ENCODE measurements at places on chromosomes 5 and 9.

DNA sequence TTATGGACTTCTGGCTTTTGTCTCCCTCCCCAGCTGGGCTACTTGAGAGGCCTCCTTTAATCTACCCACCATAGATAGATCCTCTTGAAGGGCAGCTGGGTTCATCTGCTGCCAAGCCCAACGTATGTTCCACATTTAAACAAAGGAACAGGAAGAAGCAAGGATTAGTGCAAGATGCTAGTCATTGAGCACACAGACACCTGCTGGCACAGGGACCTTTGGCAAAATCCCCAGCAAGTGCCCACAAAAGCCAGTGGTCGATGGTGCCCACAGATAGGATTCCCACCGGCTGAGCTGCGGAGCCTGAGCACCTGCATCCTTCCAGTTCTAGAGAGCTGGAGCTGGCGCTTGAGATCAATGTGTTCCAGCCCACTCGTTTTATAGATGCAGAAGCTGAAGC lies 57.7 kb upstream of the SHB start:
- no peak for DNase-seq

DNA sequence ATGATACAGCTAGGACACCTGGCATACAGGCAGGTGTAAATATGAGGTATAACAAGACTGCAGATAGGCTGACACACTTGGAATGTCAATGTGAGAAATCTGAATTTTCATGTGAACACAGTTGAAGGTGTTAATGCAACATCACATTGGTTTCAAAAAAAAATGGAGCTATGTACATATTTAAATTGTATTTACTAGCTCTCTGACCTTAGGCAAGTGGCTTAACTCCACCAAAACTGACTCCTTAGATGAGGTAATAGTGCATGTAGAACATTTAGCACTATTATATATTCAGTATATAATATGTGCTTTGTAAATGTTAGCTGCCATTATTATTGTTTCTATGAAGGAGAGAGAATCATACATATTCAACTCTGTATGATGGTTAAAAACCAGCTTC lies 48.0 kb downstream of the HTR4 start:
- no peak for DNase-seq

- DNase-seq: no peak
These were observed 1619.6 kb upstream of the WWC1 start for GRCh38 chr5:166671811-166672210.

GRCh38 chr5:53084546-53085255 lies 24.9 kb downstream of the MOCS2 start:
- DNase-seq: no peak

DNA sequence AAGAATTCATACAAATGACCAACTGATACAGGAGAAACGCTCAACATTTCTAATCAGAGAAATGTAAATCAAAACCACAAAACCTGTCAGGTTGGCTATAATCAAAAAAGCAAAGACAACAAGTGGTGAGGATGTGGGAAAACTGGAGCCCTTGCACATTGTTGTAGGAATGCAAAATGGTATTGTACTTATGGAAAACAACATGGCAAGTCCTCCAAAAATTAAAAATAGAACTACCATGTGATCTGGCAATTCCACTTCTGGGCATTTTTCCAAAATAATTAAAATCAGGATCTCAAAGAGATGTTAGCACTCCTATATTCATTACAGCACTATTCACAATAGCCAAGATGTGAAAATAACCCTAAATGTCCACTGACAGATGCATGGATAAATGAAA lies 76.1 kb downstream of the FNIP1 start:
- DNase-seq: no peak

DNA sequence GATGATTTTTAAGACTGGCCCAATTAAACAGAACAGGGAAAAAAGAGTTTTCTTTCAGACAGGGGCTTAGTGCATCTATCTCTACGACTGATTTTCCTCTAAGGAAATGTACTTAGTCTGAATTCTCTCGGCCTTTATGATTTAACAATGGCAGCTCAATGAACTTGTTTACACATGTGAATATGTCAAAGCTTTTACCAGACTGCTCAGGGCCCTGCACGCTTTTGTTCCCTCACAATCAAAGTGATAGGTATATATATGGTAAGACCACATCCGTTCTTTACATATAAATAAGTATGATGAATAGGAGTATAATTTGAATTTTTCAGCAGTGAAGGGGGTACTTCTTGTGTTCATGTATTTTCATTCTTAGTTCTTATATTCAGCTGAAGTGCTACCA lies 27.6 kb downstream of the LEAP2 start:
- no peak for DNase-seq

DNA sequence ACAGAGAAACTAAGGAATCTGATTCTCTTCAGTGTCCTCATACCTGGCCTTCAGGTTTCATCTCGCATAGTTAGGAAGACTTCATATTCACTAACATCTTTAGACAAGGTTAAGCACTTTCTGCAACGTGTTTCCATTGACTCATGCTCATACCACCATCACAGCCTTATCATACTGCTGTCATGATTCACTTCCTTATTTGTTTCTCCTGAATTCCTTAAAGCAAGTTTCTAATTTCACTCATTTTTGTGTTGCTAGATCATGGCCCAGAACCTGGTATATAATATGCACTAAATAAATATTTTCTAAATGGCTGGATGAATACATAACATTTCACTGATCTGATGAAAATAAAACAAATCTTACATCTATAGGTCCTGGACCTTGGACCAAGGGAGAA lies 472.9 kb downstream of the PRELID2 start:
- DNase-seq: no peak

- no peak for DNase-seq
These were observed 22.4 kb upstream of the FCN2 start for GRCh38 chr9:134858051-134858841.

GRCh38 chr5:130710596-130710995 lies 454.5 kb downstream of the HINT1 start:
- DNase-seq: no peak

- no peak for DNase-seq
These were observed 4.1 kb upstream of the PDGFRB start for GRCh38 chr5:150159741-150160179.

DNA sequence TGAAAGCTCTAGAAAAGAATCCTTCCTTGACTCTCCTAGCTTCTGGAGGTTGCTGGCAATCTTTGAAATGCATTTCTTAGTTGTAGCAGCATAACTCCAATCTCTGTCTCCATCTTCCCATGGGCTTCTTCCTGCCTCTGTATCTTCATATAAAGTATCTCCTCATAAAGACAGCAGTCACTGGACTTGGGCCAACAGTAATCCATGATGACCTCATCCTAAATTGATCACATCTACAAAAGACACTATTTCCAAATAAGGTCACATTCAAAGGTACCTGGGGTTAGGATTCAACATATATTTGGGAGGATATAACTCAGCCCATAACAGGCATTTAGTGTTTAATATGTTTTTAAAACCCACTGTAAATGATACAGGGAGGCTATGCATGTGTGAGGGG lies 123.3 kb downstream of the MLLT3 start:
- DNase-seq: no peak

- DNase-seq: no peak
These were observed 16.9 kb downstream of the CRB2 start for GRCh38 chr9:123372766-123373446.

DNA sequence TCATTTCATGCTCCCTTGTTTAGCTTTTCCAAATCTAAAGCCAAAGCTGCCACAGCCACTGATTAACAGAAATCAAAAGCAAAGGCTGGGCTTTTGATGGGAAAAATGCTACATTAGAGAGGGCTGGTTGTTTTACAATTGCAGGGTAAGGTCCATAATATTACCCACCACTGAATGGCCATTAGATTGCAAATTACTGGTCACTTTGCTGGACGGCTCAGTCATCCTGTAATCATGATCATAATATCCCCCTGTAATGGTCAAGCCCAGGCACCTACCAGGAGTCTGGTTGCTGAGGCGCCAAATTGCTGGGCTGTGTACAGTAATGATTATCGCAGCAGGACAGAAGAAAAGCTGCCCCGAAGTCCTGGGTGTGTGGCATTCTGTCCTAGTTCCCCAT lies 286.5 kb downstream of the ZSWIM6 start:
- no peak for DNase-seq

DNA sequence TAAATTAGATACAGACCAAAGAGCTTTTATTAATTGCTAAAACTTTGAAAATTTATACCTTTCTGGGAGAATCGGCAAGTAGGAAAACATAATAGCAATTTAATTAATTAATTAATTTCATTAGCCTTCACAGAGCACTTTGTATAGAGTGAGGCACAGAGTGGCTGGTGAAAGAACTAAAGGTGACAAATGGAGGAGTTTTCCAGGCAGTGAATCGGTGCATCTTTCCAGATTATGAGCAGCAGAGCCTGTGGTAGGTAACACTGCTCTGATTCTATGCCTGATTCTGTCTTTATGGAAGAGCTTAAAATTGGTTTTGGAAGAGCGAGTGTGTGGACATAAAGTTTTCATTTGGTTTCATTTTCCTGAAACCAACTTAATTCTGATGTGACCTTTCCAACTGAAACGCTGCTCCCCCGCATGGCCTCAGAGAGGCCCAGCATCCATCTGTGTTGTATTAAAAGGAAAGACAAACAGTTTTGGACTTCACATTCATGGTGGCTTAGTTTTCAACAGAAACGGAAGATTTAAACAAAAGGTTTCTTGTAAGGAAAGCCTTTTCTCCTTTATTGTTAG lies 188.9 kb upstream of the RPS23 start:
- no peak for DNase-seq

GRCh38 chr9:117466111-117466510 lies 51.3 kb upstream of the ASTN2 start:
- DNase-seq: no peak

DNA sequence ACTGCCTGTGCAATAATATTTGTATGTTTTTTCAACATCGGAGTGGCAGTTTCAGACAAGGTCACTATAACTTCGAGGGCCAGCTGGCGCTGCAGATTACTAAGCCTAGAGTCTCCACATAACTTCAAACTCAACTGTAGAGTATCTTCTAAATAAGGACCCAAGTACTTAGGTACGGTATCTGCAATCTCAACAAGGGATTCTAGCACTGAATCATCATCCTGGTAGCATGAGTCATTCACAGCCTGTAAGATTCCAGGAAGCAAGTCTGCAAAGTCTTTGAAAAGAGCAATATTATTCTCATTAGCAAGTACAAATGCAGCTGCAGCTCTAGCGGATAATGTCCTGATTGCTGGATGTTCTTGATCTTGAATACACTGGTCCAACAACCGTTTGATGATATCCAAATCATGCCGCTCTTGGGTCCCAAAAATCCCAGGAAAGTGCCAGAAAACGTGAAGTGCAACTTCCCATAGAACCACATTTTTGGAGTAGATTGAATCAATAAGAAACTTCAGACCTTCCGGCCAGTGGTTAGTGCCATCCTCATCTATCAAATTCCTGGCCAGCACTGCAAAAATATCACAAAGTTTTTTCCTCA lies 654 bp downstream of the RANBP6 start:
- no peak for DNase-seq

DNA sequence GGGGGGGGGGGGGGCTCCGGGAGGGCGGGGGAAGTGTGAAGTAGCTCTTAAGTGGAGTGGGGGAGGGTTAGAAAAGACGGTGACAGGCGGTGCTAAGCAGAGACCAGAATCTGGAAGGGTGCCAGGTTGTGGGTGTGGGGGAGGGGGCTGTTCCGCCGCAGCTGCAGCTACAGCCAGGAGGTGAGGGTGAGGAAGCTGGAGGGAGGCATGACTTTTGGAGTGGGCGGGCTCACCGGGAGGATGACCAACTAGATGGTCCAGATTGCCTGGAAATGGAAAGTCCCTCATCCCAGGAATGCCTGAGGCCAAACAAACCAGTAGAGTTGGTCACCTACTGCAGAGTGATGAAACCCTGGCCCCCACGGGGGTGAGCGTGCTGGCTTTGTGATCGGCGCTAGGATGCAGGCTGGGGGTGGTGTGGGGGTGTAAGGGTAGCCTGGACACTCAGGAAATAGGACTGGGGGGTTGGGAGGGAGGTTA lies 158.1 kb upstream of the SHB start:
- DNase-seq: no peak

DNA sequence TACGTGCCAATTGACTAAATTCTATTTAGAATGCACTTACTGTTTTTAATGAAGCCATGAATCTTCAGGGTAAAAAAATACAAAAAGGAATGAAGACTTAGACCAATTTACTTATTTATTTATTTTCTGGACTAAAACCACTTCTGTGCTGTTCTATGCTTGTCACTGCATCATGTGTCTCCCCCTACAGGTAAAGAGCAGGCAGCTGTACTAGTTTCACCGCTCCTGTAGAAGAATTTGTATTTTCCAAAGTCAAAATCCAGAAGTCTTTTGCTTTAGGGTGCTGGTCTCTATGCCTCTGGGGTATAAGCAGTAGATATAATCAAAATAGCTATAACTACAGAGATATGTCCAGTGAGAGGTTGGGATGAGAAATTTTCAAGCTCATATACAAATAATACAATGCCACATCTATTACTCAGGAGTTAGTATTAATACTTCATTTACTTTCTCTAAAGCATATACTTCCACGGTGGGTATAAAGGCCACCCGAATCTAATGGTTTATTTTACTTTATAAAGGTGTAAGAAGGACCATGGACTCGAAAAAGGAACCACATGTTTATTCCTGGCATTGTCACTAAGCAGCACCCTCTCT lies 591.5 kb downstream of the RAB3C start:
- DNase-seq: no peak

- no peak for DNase-seq
These were observed 133.0 kb upstream of the STK32A start for GRCh38 chr5:147101659-147102369.

DNA sequence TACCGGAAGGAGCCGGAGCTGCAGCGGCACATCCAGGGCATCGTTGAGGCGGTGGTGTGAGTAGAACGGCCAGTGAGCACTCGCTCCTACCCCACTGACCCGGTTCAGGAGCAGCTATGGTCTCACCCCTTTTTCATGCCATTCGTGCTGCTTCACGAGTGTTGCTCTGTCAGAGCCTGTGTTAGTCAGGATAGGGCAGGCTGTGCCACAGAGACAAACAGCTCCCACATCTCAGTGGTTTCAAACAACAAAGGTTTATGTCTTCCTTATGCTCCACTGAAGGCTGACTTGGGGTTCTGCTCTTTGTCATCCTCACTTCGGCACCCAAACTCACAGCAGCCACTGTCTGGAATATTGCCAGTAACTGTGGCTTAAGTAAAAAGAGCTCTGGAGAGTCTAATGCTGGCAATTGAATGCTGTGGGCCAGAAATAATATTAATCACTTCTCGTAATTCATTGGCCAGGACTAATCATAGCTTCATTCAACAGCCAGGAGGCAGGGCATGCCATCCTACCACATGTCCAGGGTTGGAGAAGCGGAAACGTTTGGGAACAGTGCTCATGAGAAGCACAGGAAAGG lies 28.4 kb downstream of the ARHGEF37 start:
- no peak for DNase-seq

GRCh38 chr9:111876179-111876578 lies 20.4 kb upstream of the UGCG start:
- no peak for DNase-seq

- DNase-seq: no peak
These were observed 27.1 kb upstream of the BASP1 start for GRCh38 chr5:17190242-17190778.
